ENCODE measurements at places on chromosomes 4 and X.

GRCh38 chrX:154431341-154431740 is 2.9 kb downstream of the ATP6AP1 start:
- DNase-seq = no peak

DNA sequence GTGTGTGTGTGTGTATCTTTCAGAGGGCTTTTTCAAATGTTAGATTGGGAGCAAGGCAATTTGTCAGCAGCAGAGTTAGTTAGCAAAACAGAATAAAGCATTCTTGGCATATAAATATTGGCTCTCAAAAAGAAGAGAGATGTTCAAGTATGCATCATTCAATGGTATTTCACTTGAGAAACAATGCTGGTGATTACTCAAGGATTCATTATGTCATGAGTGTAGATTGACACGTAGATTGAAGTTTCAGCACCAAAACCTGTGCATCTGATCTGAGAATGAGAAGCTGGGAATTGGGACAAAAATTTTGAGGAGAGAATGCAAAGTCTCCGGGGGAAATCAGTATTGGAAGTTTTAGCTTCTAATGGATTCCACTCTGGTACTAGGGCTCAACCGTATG is 241.4 kb downstream of the FRMPD4 start:
- DNase-seq = no peak

GRCh38 chr4:118557298-118557851 is 127.8 kb upstream of the METTL14 start:
- no peak for DNase-seq

GRCh38 chr4:187617113-187617512 is 378.5 kb upstream of the ZFP42 start:
- DNase-seq = no peak

GRCh38 chr4:109179061-109179460 is 123.4 kb downstream of the COL25A1 start:
- no peak for DNase-seq

GRCh38 chr4:8652181-8653078 is 59.9 kb downstream of the CPZ start:
- DNase-seq = no peak

- DNase-seq = no peak
Observed at GRCh38 chr4:14853176-14853943, 148.9 kb upstream of the CPEB2 start.

- DNase-seq = no peak
Observed at GRCh38 chrX:133497356-133497755, 82.1 kb upstream of the GPC4 start.

DNA sequence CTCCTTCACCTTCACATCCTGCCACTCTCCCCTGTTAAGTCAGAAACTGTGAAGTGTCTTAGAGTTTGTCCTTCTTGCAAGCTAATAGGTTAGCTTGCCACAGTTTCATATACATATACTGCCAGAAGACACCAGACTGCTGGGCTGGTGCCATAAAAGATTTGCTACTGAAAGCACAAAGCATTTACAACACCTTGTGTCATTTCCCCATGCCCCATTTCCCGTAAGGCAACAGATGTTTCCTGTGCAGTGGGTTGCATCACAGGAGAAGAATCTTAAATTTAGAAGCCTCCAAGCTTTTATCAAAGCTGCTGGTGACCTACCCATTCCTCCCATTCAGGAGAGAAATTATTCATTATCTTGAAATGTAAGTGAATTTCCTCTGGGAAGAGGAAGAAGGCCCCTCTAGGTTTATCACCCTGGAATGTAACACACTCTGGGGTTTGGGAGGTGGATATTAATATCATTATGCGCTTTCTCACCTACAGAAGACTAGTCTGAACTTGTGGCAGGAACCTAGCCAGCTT is 34.5 kb upstream of the RAB33B start:
- no peak for DNase-seq

- no peak for DNase-seq
Observed at GRCh38 chr4:55125763-55126541, 557 bp upstream of the KDR start.

GRCh38 chrX:134162032-134162431 is 75.0 kb upstream of the CCDC160 start:
- DNase-seq = no peak

DNA sequence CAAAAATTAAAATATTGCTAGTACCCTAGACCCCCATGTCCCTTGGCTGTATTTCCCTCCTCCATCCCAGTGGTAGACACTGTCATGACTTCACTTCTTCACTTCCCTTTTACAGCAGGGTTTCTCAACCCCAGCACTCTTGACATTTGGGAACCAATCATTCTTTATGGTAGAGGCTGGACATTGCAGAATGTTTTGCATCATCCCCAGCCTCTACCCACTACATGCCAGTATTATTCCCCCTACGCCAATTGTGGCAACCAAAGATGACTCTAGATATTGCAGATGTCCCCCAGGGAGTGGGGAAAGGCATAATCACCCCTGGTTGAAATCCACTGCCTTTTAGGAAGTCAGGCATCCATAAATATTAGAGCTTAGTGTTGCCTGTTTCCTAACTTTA is 138.6 kb downstream of the AMELX start:
- no peak for DNase-seq

- DNase-seq = no peak
Observed at GRCh38 chr4:2251795-2252529, 9.9 kb downstream of the MXD4 start.

DNA sequence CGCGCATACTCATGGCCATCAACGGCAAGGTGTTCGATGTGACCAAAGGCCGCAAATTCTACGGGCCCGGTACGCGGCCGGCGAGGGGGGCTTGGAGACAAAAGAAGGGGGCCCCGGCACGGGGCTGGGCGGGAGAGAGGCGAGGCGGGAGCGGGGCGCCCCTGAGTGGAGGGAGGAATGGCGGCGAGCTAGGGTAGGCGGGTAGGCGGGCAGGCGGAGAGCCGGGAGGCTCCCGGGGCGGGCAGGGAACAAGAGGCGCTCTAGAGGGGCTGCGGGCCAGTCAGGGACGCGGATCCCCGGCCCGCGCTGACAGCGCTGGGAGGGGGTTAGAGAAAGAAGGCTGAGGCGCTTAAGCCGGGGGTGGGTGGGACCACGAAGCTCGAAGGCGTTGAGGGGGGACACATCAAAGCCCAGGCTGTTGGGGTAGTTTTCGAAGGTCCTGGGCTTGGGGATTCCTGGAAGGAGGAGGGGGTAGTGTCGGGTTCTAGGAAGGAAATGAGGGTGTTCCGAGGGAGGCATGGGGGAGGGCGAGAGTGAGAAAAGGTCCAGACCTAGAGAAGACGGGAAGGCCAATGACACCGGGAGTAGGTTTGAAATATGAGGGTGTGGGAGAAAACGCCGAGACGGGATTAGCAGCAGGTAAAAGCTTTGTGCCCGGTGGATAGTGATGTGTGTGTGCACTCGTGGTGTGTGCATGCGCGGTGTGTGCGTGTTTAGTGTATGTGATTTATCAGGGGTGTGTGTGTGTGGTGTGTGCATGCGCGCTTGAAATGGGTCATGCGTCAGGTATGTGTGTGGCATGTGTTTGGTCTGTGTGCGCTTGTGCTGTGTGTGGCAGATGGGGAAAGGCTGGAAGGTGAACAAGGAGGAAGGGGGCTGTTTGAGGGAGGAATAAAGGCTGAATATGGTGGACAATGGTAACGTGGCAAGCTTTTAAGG is 807 bp downstream of the PGRMC1 start:
- peak; percentile 60 for DNase-seq

DNA sequence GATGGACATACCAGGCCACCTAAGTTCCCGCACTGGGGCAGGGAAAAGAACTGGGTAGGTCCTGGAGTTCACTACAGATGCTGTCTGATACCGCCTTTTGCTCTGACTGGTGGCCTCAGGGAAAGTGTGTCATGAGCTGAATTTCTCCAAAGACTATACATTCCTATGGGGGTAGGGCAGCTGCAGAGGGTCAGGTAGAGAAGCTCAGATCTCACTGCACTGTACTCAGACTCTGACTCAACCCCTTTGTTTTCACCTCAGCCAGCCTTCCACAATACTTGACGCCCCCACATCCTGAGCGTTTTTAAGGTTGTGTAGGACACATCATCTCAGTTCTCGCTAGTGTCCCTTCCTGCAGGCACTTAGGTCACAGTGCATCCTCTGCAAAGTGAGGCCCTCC is 7.8 kb downstream of the GATB start:
- DNase-seq = no peak

DNA sequence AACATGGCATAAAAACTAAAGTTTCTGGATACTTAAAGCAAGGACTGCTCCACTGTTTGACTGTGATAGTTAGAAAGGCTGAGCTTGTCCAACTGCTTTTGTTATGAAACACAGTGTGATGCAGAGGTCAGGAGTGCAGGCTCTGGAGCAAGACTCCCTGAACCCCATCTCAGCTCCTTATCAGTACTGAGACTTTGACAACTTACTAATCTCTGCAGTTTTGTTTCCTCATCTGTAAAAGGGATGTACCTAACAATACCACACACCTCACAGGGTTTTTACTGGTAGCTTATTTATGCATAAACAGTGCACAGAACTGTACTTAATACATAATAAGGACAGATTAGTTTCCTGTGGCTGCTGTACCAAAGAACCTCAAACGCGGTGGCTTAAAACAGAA is 804.3 kb downstream of the FSTL5 start:
- DNase-seq = no peak

DNA sequence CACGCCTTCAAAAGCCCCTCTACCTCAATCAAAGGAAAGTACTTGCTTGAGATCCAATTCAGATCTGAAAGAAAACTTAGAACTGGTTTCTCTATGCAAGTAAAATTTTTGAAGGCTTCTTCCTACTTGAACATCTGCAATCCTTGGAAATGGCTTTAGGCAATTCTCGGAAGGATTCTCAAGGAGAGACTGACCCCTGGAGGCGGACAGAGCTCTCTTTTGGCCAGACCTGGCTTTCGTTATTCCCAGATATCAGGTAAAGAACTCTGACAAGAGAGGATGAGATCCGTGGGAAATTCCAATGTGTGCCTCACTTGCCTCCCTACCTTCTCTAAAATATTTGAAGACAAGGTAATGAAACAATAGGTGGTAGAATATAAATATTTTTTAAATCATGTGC is 670.3 kb upstream of the FAM241A start:
- DNase-seq = peak; percentile 75

- no peak for DNase-seq
Observed at GRCh38 chr4:23962462-23962861, 72.6 kb upstream of the PPARGC1A start.

DNA sequence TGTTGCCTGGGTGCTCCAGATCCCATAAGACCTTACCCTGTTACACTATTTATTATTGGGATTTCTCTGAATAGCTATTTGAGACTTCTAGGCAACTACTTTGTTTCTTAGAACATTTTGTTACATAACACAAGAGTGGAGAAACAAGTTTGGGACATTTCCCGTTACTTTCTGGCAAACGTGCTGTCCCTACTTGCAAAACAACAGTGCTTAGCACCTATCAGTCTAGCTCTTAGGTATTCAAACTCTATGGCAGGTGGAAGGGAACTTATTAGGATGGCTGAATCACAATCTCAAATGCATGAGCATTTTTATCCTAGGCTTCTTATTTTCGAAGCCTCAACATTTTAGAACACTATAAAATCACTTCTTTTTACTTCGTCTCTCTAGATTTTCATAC is 613.6 kb downstream of the DMD start:
- no peak for DNase-seq

DNA sequence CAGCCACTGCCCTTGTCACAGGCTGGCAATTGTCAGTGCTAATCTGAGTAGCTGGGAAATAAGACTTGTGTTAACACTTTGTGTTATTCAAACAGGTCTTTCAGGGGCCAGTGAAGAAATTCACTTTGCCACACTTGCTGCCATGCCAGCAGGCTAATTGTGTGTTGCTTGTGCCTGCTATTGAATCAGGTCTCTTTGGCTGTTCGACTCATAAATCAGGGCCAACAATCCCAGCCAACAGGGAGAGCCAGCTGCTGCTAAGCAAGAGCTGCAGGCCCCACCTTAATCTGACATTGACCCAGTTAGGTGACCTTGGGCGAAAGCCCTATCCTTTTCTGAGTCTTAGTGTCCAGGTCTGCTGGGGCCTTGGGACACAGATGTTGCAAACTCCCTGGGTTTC is 28.1 kb upstream of the MAMLD1 start:
- DNase-seq = no peak

DNA sequence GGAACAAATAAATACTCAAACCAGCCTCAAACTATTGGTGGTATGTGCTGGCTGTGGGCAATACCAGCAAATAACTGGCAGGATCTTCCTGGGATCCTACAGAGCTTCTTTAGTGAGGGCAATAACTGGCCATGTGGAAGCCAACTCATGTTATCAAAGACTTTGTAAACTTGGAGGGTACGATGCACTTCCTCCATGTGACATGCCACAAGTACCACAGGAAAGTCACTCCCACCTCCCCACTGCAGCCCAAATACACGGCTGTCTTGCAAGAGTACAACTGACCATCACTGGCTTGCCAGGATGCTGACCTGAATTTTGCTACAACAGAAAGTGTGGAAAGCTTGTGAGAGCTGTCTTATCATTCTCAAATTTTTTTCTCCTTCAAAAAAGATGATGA is 93.3 kb upstream of the MAML3 start:
- no peak for DNase-seq

GRCh38 chrX:125709532-125709931 is 389.9 kb downstream of the TEX13C start:
- DNase-seq = no peak

GRCh38 chrX:123140904-123141303 is 43.2 kb upstream of the GRIA3 start:
- no peak for DNase-seq

- DNase-seq = no peak
Observed at GRCh38 chr4:71229477-71230270, 109.1 kb upstream of the SLC4A4 start.

DNA sequence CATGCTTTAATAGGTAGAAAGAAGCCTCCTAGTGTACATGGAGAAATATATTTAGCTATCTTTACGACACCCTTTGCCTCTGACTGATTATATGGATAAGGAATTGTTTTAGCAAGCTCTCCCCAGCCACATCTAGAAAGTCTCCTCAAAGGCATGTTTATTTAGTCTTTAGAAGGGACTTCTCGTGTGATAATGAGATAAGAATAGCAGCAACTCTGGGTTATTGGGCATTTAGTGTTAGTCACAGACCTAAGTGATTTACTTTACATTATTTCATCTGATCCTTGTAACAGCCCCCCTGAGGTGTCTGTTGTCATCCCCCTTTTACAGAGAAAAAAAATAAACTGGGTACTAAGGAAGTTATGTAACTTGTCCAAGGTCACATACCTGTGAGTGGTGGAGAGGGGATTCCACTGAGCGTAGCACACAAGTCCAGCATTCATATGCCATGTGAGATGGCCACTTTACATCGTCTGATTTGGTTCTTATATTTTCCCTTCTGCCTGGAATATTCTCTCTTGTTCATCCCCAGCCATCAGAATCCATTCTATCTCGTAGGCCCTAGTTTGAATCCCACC is 77.7 kb downstream of the TSPAN7 start:
- DNase-seq = no peak

GRCh38 chr4:182384631-182385091 is 141.5 kb downstream of the TENM3 start:
- DNase-seq = no peak

DNA sequence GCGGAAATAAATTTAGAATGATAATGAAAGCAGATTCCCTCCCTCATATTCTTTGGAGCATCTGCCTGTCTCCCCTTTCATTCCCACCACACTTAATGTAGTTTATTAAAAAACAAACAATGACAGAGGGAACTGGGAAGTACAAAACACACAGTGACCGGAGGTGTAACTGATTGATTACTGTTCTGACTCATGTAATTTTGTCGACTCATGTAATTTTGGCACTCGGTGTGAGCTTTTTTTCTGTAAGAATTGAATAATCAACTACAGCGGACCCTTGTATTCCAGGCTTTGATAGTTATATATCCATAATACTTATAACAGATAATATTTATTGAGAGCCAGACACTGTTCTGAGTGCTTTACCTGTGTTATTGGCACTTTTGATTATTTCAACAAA is 110.4 kb downstream of the PALLD start:
- DNase-seq = no peak

GRCh38 chr4:148435654-148436406 is 6.4 kb downstream of the NR3C2 start:
- DNase-seq = peak; percentile 45

Measured in mucosa of descending colon (tissue), 3 donors.